Stimulated activated CD4-positive, alpha-beta T cell treated with anti-CD3 and anti-CD28 coated beads, TNF-alpha, amount 100 ng/mL, for 4 hours (primary cell): ENCODE measurements at places on chromosomes 3 and 15.

DNA sequence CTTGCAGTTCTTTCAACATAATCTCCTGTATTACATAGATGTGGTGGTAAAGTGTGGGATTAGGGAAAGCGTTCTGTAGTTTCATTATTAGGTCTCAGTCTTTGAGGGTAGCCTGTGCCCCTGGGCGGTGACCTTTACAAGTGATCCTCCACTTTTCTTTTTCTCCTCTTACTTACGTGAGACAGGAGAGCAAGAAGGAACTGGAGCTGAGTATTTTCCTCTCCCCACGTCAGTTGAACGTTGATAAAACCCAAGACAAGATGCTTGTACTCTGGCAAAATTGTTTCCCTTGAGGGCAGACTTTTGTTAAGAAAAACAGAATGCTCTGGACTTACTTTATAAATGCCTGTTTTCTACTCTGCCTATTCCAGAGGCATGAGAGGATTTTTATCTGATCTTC lies 378.7 kb downstream of the ZNF385D start:
- DNase-seq: no peak

DNA sequence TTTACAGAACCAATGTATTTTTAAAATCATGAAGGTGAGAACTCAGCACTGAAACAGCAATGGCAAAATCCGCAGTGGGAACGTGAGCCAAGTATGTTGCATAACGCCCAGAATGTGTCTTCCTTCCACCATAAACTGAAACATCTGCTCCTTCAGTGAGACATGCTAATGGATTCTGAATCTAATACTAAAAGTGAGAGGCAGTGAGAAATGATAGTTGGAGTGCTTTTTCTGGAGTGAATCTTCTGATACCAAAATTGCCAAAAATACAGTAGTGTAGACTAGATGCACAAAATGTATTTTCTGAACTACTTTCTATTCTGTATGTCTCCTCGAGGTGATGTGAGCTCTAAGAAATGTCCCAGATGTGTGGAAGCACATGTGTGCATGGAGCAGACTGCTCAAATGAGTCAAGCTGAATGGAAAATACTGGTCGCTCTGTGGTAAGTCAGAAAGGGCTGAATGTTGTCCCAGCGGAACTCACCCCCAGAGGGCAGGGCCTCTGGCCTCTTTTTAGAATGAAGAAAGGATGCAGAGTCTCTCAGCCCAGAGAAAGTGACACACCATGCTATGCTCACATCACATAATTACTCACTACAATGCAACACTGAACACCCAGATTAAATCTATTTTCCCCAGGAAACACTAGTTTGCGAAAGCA lies 73.0 kb downstream of the ATP10A start:
- DNase-seq: no peak

DNA sequence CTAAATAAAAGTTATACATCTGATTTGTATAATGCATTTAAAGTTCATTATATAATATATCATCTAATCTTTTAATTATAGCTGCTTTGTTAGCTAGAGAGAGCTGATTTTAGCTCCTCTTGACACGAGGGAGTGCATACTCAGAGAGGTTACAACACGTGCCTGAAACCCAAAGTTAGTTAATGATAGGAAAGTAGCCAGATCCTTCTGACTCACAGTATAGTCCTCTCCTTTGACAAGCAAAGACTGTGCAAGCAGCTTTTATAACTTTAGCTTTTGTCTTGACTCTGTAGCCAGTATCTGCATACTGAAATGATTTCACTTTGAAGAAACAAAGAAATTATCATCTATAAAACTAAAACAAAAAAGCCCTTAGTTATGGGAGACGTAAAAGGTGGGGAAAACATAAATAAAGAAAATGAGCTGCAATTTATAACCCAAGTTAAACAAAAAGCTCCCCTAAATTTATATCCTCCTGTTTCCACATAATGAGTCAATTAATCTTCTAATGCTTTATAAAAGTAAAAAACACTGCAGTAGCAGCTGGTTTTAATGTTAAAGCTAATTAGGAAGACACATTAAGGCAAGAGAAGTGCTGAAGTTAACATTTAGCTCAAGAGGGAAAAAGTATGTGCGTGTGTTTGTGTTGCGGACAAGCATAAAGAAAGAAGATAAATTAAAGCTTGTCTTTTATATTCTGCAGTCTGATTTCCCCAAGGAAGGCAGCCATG lies 13.1 kb downstream of the GABRR3 start:
- DNase-seq: no peak

- DNase-seq: no peak
Observed at GRCh38 chr3:3806856-3807255, 7.6 kb downstream of the LRRN1 start.

- DNase-seq: no peak
Observed at GRCh38 chr3:122520861-122521260, 6.1 kb upstream of the KPNA1 start.

- no peak for DNase-seq
Observed at GRCh38 chr3:131636266-131636775, 133.6 kb upstream of the MRPL3 start.

DNA sequence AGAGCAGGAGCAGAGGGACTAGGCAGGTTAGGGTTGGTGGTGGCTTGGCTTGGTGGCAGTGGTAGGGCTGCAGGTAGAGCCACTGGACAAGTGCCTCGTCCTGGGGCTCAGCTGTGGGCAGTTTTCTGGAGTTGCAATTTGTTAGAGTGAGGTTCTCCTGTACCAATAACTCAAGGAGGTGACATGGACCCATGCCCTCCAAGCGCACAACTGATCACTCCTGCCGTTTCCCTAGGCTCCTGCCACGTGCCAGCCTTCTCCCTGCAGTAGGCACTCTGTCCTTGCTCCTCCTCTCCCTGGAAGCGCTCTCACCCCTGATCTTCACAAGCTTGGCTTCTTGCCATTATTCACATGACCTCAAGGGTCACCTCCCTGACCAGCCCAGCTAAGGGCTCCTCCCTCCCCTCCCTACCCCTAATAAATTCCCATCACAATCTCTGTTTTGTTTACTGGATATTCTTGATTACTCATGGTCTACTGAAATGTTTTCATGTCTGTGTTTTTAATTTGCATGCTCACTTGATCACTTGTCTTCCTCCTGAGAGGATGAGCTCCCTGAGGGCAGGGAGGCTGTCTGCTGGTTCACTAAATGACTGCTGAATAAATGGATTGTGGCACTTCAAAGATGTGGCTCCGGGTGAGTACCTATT lies 3.3 kb downstream of the WNT7A start:
- DNase-seq: no peak

DNA sequence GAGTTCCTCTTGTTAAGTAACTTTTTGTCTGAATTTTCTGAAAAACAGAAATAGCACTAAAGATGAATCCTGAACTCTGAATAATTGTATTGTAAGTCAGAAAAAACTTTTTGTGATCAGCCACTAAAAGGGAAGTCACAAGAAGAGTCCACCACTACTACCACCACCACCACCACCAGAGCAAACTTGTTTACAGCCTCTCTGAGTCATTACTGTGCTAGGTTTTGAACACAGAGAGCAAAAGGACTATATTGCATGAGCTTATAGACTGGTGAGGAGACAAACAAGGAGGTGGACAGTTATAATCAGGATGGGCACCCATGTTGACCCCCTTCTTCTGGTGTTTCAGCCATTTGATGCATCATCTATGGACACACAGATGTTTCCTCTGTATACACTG lies 141.7 kb downstream of the IL5RA start:
- DNase-seq: no peak

DNA sequence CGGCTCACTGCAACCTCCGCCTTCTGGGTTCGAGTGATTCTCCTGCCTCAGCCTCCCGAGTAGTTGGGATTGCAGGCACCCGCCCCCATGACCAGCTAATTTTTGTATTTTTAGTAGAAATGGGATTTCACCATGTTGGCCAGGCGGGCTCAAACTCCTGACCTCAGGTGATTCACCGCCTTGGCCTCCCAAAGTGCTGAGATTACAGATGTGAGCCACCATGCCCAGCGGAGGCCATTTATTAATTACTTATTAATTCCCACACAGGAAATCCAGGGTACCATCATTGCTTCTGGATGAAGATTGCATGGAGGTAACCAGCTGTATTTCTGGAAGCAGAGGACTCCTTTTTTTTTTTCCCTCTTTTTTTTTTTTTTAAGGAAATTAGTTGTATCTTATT lies 37.8 kb downstream of the MAP4 start:
- no peak for DNase-seq

- no peak for DNase-seq
Observed at GRCh38 chr3:62142331-62143085, 230.8 kb downstream of the FEZF2 start.

GRCh38 chr3:133956982-133957381 lies 61.3 kb upstream of the RAB6B start:
- DNase-seq: no peak

DNA sequence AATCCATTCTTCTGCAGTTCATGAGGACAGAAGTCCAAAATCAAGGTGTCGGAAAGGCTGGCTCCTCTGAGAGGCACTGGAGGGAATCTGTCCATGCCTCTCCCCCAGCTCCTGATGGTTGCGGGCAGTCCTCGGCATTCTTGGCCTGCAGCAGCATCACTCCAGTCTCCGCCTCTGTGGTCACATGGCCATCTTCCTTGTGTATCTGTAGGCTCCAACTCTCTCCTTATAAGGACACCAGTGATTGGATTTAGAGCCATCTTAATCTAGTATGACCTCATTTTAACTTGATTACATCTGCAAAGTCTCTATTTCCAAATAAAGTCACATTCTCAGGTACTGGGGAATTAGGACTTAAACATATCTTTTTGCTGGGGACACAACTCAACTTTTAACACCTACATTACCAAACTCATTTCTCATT lies 56.0 kb upstream of the FLNB start:
- DNase-seq: no peak

DNA sequence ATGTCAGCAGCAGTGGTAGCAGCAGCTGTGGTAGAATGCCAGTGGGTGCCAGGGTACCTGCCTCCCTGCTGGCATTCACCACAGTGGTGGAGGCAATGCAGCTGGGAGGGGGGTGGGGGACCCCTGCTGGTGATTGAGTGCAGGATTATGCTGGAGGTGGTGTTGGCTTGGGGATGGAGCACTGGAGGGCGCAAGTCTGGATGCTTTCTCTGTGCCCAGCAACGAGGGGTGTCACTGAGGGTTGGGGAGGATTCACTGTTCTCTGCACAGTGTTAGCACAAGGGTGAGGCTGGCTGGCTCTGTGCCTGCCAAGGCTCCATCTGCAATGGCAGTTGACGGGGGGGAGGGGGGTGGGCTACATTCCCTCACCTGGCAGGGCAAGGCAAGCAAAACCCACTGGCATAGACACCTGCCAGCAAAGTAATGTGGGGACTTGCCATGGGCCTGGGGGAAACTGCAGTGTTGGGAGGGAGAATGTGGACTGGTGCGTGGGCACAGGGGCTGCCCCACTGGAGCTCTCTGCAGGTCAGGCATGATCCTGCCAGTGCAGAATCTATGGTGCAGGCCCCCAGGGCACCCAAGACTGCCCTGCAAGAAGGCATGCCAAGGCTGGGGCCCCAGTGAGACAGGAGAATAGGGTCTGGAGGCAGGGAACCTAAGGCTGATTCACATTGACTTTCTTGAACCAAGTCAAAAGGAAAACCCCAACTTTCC lies 64.3 kb downstream of the MINDY4B start:
- no peak for DNase-seq

DNA sequence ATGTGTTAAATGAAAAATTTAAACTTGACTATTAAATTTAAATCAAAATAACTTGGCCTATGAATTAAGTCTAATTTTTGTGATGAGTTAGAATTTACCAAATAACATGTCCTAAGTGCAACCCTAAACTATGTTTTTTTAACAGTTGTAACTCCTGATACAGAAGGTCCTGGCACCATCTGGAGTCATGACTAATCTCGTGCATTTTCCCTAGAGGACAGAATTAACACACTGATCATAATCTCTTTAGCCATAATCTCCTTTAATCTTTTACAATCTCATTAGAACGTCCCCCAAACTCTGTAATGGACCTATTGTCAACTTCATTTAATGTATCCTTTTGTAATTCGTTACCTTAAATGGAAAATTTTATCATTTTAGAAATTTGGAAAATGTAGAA lies 100.6 kb downstream of the SUCNR1 start:
- no peak for DNase-seq

GRCh38 chr3:8773941-8774542 lies 4.6 kb upstream of the OXTR start:
- DNase-seq: no peak

- DNase-seq: no peak
Observed at GRCh38 chr3:52796411-52796810, 1.8 kb downstream of the ITIH3 start.

DNA sequence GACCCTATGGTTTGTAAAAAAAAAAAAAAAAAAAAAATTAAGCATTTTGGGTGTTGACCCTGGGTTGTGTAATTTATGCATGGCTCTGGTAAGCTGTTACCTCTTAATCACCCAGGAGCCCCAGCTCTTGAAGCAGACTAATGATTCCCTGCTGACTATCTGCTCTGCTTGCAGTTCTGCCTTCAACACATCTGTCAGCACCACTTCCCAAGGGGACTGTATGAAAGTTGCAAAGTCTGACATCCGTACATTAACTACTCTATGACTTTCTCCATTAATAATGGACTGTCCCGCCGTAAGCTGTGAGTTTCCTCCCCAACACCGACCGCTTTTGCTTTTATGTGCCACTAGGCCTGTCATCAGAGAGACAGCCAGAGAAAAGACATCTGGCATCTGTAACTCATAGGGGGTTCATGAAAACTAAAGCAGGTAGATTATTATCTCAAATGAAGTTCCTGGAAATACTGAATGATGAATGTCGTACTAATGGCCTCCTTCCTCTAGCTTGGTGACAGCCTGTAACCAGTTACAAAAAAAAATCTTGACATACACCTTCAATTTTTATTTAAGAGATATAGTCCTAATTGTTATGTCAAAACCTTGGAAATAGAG lies 271.5 kb downstream of the IL5RA start:
- DNase-seq: no peak

DNA sequence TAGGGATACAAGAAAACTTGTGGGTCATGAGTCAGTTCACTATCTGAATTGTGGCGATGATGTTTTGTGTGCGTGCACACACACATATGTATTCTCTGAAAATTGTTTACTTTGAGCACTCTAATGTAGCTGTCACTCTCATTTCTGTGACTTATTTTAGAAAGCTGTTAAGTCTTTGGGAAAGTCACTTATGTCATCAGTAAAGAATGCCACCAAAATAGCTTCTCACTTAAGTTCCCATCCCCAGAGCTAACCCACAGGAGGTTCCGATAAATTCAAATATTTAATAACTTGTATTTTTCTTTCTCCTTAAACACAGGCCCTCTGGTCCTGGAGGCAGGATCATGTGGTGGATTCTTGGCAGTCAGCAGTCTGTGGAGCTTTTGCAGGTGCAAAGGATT lies 138.3 kb downstream of the LRIG1 start:
- DNase-seq: no peak

- DNase-seq: no peak
Observed at GRCh38 chr3:188229177-188229576, 75.2 kb downstream of the LPP start.

DNA sequence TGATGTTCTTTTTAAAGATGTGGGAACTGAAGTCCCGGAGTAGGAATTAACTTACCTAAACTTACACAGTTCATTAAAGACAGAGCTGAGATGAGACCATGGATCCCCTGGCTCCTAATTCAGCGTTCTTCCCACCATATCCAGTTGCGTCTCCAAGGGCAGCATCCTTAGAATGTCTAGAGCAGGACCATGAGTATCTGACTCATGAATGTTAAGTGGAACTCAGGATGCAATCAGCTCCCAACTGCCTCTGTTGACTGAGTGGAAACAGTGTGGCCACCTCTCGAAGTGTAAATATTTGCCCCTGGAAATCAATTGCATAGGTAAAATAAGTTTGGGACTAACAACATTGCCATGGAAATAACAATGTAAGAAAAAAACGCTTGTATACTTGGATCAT lies 2.5 kb downstream of the SNTN start:
- no peak for DNase-seq
